ENCODE measurements at places on chromosomes 3 and 15. TPM values are rescaled to one million over a fixed set of nuclear protein-coding genes. Genes with fewer than 3 reads are reported as not detected.
A peak's percentile ranks its signal among the peaks of the same experiment; 100 is the strongest.

GRCh38 chr15:29573197-29573838 lies 248.9 kb downstream of the TJP1 start:
- peaks cover 43% of the 10 kb centered on the region for H3K27me3 ChIP-seq
- peaks cover 8% of the 10 kb centered on the region for H3K4me1 ChIP-seq
- H3K4me3 ChIP-seq, result no peak overlapping the region
- no peak overlapping the region for H3K27ac ChIP-seq
- no peaks in the 10 kb centered on the region for H3K36me3 ChIP-seq
- no peak for DNase-seq

DNA sequence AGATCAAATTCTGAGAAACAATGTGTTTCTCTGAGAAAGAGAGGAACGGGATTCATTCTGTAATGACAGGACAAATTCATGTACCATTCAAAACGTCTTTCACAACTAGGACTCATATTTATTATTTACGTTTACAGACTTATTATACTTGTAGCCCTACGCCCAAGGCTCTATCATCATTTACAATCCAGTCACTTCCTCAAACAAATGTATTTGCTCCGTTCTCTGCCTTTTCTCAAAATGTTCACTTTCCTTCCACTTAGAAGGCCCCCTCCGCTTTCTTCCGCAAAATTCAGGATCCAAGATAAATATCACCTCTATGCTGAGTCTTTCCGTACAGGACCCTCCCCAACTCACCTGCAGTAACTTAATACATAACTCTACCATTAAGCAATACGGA lies 745 bp downstream of the RSL24D1 start:
- peak overlapping the region; percentile 93 for H3K27ac ChIP-seq
- H3K36me3 ChIP-seq, result peaks cover 16% of the 10 kb centered on the region
- H3K27me3 ChIP-seq, result no peaks in the 10 kb centered on the region
- peak; percentile 39 for DNase-seq

DNA sequence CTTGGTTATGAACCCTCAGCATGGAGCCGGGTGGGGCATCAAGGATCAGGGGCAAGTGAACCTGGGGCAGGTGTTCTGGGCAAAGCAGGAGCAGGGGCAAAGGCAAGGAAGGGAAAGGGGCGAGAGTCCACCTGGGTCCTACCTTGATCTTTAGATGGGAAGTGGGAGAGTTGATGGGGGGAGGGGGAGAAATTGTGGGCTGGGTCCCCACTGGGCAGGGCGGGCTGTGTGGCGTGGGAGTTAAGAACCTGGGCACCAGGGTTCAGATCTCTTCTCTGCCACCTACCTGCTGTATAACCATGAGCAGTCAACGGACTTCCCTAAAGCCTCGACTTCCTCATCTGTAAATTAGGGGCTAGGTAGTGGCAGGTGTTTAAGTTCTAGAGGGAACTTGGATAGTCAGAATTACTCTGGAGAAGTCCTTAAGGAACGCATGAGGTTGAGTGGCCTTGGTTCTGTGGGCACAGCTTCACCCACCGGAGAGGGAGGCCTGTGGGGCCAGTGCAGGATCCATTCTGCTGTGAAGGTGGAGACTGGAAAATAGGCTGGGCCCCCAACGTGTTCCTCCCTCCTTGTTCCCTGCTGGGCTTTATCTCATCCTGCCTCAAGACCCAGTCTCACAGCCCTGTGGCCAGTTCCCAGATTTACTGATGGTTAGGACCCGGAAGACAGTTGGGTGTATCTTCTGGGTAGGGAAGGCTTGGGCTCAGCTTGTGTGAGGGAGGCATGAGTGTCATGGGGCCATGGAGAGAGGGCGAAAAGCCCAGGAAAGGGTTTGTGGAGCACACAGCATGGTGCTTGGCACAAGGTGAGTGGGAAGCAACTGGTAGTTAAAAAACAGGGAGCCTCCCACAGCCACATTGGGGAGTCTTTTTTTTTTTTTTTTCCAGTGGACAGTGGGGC lies 90.6 kb downstream of the EEFSEC start:
- H3K4me3 ChIP-seq, result no peak overlapping the region
- H3K27me3 ChIP-seq, result no peaks in the 10 kb centered on the region
- no peaks in the 10 kb centered on the region for H3K4me1 ChIP-seq

GRCh38 chr3:16318176-16318575 lies 53.2 kb downstream of the OXNAD1 start:
- no peak overlapping the region for H3K4me3 ChIP-seq
- no peak overlapping the region for H3K27ac ChIP-seq
- H3K36me3 ChIP-seq, result peaks cover 88% of the 10 kb centered on the region
- H3K4me1 ChIP-seq, result peaks cover 10% of the 10 kb centered on the region
- no peaks in the 10 kb centered on the region for H3K27me3 ChIP-seq

- H3K36me3 ChIP-seq, result no peaks in the 10 kb centered on the region
- no peak overlapping the region for H3K27ac ChIP-seq
- no peaks in the 10 kb centered on the region for H3K4me1 ChIP-seq
These were observed 38.8 kb upstream of the MLF1 start for GRCh38 chr3:158532099-158532734.

GRCh38 chr15:66680502-66680901 lies 21.5 kb upstream of the SMAD6 start:
- H3K4me3 ChIP-seq, result no peak overlapping the region
- H3K4me1 ChIP-seq, result no peaks in the 10 kb centered on the region
- DNase-seq, result no peak
- H3K27me3 ChIP-seq, result no peaks in the 10 kb centered on the region
- H3K36me3 ChIP-seq, result no peaks in the 10 kb centered on the region
- no peak overlapping the region for H3K27ac ChIP-seq

DNA sequence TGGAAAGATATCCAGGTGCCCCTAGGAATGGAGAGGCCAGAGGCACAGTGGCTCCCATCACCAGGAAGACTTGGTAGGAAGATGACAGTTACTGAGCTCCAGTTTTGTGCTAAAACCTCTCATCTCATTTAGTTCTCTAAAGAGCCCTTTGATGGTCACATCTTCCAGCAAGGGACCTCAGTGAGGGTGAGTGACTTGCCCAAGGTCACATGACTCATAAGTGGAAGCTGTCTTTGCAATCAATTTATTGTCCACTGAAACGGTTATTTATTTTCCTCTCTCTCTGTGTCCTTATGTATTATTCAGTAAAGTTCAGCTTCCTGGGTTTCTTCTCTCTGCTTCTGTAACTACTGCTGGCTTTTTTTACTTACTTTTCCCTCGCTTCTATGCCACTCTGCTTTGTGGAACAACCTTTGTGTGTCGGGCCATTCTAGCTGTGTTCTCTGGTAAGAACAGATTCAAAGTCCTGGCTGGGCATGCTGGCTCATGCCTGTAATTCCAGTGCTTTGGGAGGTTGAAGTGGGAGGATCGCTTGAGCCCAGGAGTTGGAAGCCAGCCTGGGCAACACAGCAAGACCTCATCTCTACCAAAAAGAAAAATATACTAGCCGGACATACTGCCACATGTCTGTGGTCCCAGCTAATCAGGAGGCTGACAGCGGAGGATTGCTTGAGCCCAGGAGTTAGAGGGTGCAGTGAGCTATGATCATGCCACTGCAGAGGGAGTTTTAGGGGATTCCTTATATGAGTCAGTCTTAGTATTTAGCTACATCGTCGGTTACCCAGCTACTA lies 55.9 kb downstream of the PDIA5 start:
- no peaks in the 10 kb centered on the region for H3K27me3 ChIP-seq
- no peak for DNase-seq
- H3K36me3 ChIP-seq, result peaks cover 100% of the 10 kb centered on the region
- no peak overlapping the region for H3K27ac ChIP-seq
- H3K4me1 ChIP-seq, result no peaks in the 10 kb centered on the region

GRCh38 chr3:45906681-45907407 lies 20.5 kb downstream of the CCR9 start:
- H3K4me1 ChIP-seq, result peaks cover 19% of the 10 kb centered on the region
- DNase-seq, result peak; percentile 50
- peak overlapping the region; percentile 56 for H3K27ac ChIP-seq

GRCh38 chr15:62517541-62517940 lies 352.5 kb upstream of the C2CD4B start:
- no peaks in the 10 kb centered on the region for H3K36me3 ChIP-seq
- H3K27ac ChIP-seq, result no peak overlapping the region
- no peaks in the 10 kb centered on the region for H3K27me3 ChIP-seq
- no peaks in the 10 kb centered on the region for H3K4me1 ChIP-seq
- DNase-seq, result no peak

- H3K27me3 ChIP-seq, result no peaks in the 10 kb centered on the region
- DNase-seq, result no peak
- no peak overlapping the region for H3K27ac ChIP-seq
- H3K36me3 ChIP-seq, result no peaks in the 10 kb centered on the region
- no peak overlapping the region for H3K4me3 ChIP-seq
- no peaks in the 10 kb centered on the region for H3K4me1 ChIP-seq
These were observed 44.6 kb downstream of the GXYLT2 start for GRCh38 chr3:72932416-72932815.

DNA sequence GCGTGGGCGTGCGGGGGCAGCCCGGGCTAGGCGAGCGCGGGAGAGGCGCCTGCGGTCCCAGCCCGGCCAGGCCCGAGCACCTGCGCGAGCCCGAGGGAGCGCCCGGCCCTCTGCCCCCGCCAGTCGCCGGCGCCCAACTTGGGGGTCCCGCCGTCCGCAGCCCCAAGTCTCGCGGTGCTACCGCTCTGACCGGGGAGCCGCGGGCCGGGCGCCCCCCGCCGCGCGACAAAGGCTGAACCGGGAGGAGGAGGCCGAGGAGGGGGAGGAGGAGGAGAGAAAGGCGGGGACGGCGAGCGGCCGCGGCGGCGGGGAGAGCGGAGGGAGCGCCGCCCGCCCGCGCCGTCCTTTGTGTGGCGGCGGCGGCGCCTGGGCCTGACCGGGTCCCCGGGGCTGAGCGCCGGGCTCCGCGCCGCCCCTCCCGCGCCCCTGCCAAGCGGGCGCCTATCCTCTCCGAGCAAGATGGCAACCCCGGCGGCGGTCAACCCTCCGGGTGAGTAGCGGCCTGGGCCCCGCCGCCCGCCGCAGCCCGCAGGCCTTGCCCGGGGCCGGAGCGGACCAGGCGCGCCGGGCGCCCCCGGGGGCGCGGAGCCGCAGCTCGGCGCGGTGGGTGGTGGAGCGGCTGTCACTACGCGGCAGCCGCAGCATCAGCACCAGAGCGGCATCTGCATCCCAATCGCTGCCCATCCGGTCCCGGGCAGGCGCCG lies at the start of gene ARNT2:
Gene ARNT2, plus strand, starts transcription at position 326 of the 704 bp plus-strand sequence. Its CDS starts 134 bp downstream, at position 460.
- DNase-seq, result no peak
- H3K36me3 ChIP-seq, result no peaks in the 10 kb centered on the region
- H3K27ac ChIP-seq, result peak within 1 kb of the TSS; percentile 60
- H3K4me3 ChIP-seq, result peak within 1 kb of the TSS; percentile 58
- H3K4me1 ChIP-seq, result peaks cover 13% of the 10 kb centered on the region
- no peaks in the 10 kb centered on the region for H3K27me3 ChIP-seq

DNA sequence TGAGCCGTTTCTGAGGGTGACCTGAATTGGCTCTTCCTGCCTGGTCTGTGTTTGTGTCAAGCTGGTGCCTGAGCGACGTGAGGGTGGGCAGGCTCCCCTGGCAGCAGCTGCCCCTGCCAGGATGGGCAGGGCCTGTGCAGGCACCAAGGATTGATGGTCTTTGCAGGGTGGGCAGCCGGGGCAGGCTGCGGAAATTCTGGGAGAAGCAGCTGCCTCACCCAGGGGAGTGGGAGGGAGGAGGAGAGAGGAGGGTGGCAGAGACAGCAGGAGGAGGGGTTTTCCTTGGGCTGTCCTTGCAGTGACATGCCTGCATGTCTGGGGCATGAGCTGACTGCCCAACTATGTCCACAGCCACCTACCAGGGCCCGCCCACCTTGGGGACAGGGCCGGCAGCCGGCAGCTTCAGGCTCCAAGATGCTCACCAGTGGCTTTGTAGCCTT lies 27.9 kb upstream of the SLC6A6 start:
- peaks cover 84% of the 10 kb centered on the region for H3K4me1 ChIP-seq
- no peaks in the 10 kb centered on the region for H3K27me3 ChIP-seq
- H3K4me3 ChIP-seq, result no peak overlapping the region
- no peak overlapping the region for H3K27ac ChIP-seq
- no peaks in the 10 kb centered on the region for H3K36me3 ChIP-seq

- no peak for DNase-seq
- H3K36me3 ChIP-seq, result no peaks in the 10 kb centered on the region
- no peak overlapping the region for H3K4me3 ChIP-seq
- H3K4me1 ChIP-seq, result peaks cover 59% of the 10 kb centered on the region
- H3K27me3 ChIP-seq, result no peaks in the 10 kb centered on the region
These were observed 11.8 kb downstream of the KPNA1 start for GRCh38 chr3:122502941-122503340.

DNA sequence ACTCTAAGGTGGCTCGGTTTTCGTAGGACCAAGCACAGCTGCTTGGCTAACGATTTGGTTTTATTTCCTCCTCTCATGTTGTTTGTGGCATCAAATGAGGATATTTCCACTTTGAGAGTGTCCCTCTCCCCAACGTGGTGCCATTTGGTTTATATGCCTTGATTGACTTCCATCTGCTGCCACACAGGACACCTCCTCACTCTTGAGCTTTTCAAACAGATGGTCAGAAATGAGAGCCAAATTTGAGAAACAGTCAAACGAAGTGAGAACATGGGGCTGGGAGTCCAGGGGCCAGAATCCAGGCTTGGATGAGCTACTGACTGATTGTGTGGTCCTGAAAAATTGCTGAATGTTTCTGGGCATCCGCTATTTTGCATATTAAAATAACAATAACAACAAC lies 43.5 kb downstream of the CEMIP start:
- H3K27me3 ChIP-seq, result no peaks in the 10 kb centered on the region
- no peak for DNase-seq
- H3K36me3 ChIP-seq, result no peaks in the 10 kb centered on the region
- no peak overlapping the region for H3K27ac ChIP-seq

DNA sequence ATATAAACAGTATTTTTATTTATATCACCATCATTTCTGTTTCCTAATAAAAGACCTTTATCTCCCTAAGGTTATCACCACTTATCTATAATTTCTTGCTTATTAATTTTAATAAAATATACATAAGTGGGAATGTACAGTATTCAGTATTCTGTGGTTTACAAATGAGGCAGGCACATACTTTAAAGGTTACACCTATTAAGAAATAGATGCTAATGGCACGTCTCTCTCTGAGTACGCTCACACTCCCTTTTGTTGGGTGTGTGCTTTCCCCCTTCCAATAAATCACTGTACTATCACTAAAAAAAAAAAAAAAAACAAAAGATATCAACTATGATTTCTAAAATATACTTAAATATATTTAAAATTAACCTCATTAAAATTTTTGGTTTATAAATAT lies 8.9 kb downstream of the OXNAD1 start:
- no peak for DNase-seq
- H3K27ac ChIP-seq, result no peak overlapping the region
- no peaks in the 10 kb centered on the region for H3K27me3 ChIP-seq
- no peak overlapping the region for H3K4me3 ChIP-seq
- H3K36me3 ChIP-seq, result peaks cover 62% of the 10 kb centered on the region
- H3K4me1 ChIP-seq, result no peaks in the 10 kb centered on the region

GRCh38 chr3:126515066-126515706 lies 2.4 kb downstream of the UROC1 start:
- H3K4me3 ChIP-seq, result no peak overlapping the region
- no peak overlapping the region for H3K27ac ChIP-seq
- H3K27me3 ChIP-seq, result peaks cover 10% of the 10 kb centered on the region
- no peaks in the 10 kb centered on the region for H3K36me3 ChIP-seq
- no peaks in the 10 kb centered on the region for H3K4me1 ChIP-seq
- no peak for DNase-seq

GRCh38 chr3:154469585-154469984 lies 39.6 kb upstream of the GPR149 start:
- H3K27ac ChIP-seq, result no peak overlapping the region
- no peaks in the 10 kb centered on the region for H3K36me3 ChIP-seq
- H3K4me3 ChIP-seq, result no peak overlapping the region
- no peaks in the 10 kb centered on the region for H3K27me3 ChIP-seq
- no peak for DNase-seq

GRCh38 chr15:63306492-63307073 lies 29.2 kb downstream of the APH1B start:
- no peaks in the 10 kb centered on the region for H3K27me3 ChIP-seq
- no peak overlapping the region for H3K27ac ChIP-seq
- no peak overlapping the region for H3K4me3 ChIP-seq
- no peak for DNase-seq

Gene GPR149
- not detected for total RNA-seq

Gene HGD
- 44.8 TPM for total RNA-seq

Gene FGF7
- 33.9 TPM for total RNA-seq

Gene PSTPIP1
- total RNA-seq, result 75.4 TPM

All from stomach (tissue), 19 donors.